Smooth muscle cell of the coronary artery (primary cell): ENCODE measurements at places on chromosomes 2 and 18. TPM values are rescaled to one million over a fixed set of nuclear protein-coding genes. Genes with fewer than 3 reads are reported as not detected.

RAB27B gene
- 1.3 and 15.4 TPM in 2 replicates for total RNA-seq

ZC3H15 gene
- 55.8 and 85.1 TPM in 2 replicates for total RNA-seq

VSNL1 gene
- 0.23 and 0.47 TPM in 2 replicates for total RNA-seq

SMYD5 gene
- 15.0 and 20.5 TPM in 2 replicates for total RNA-seq

THAP4 gene
- total RNA-seq = 37.7 and 44.8 TPM in 2 replicates

ZSCAN30 gene
- total RNA-seq = 13.6 and 17.0 TPM in 2 replicates

NPAS2 gene
- total RNA-seq = 6.4 and 11.0 TPM in 2 replicates

CD226 gene
- 0.15 and 0.23 TPM in 2 replicates for total RNA-seq
